T-helper 17 cell (primary cell): ENCODE measurements at places on chromosomes 2 and 18. TPM values are rescaled to one million over a fixed set of nuclear protein-coding genes. Genes with fewer than 3 reads are reported as not detected.

The SRBD1 gene
- 17.2 TPM for total RNA-seq

The KCNS3 gene
- not detected for total RNA-seq

The SP140 gene
- total RNA-seq, result 68.2 TPM

DNA sequence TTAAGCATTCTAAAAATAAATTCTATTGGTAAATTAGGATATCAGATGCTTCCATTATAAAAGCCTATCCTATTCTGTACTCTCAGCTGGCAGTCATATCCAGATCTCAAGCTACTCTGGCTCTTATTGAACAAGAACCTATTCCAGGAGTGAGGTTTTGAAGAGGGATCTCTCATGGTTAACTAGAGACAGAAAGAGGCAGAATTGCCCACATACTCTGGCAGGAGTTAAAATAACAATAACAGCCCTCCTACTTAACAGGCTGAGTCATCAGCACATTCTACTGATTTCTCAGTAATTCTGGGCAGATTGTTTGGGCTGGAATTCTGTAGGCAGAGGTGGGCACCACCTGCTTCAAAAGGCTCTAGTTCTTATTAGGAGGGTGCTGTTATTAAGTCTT is 142.0 kb upstream of the UNC80 start:
- no peaks in the 10 kb centered on the region for H3K27me3 ChIP-seq
- no peak overlapping the region for H3K27ac ChIP-seq

DNA sequence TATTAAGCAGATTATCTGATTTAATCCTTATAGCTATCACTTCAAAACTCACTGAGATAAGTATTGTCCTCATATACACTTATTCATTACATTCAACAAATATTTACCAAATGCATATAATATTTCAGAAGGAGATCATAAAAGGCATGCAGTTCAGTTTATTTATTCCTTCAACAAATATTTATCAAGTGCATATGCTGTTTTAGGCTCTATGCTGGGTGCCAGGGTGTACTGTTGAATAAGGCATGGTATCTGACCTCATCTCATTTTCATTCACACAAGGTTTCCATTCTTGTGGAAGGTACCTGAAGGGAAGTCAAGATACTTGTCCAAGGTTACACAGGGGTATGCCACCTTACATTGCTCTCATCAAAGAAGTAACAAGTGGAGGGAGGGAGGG is 213.0 kb downstream of the INSIG2 start:
- DNase-seq, result no peak
- no peaks in the 10 kb centered on the region for H3K4me1 ChIP-seq
- H3K27ac ChIP-seq, result no peak overlapping the region
- H3K27me3 ChIP-seq, result peaks cover 38% of the 10 kb centered on the region

GRCh38 chr2:172404824-172405223 is 22.6 kb upstream of the ITGA6 start:
- H3K4me3 ChIP-seq, result no peak overlapping the region
- H3K27me3 ChIP-seq, result peaks cover 22% of the 10 kb centered on the region
- no peak overlapping the region for H3K27ac ChIP-seq
- DNase-seq, result no peak
